ENCODE measurements at places on chromosomes 5 and 9.

DNA sequence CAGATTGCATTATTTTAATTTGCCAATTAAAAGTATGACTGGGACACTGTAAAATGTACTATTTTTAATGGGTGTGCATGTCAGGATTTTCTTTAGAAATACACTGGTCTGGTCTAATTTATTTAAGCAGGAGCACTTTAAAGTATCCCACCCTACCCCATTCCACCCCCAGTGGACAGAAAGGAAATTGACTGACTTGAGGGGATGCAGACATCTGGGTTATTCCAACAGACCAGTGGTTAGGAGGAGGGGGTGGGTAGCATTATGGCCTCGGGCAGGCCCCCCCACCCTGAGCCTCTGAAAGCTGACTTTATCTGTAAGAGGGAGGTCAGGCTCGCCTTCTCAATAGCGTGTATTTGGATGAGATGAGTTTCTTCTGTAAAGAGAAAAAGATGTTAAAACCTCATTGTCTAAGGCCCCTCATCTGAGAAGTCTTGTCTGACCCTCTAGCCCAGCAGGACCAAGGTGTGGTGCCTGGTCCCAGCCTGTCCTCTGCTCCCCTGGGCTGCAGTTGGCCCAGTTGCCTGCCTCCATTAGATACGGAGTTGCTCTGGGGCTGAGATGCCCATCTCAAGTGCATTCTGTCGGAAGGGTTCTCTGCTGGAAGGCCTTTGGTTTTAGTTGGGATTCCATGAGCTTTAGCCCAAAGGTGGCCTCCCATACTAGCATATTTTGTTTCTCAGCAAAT lies 4.4 kb downstream of the HNRNPAB start:
- no peak for DNase-seq

- no peak for DNase-seq
Measured at GRCh38 chr5:56668996-56669395, 146.4 kb upstream of the MAP3K1 start.

GRCh38 chr5:179269781-179270543 lies 75.3 kb downstream of the ADAMTS2 start:
- DNase-seq, result no peak

DNA sequence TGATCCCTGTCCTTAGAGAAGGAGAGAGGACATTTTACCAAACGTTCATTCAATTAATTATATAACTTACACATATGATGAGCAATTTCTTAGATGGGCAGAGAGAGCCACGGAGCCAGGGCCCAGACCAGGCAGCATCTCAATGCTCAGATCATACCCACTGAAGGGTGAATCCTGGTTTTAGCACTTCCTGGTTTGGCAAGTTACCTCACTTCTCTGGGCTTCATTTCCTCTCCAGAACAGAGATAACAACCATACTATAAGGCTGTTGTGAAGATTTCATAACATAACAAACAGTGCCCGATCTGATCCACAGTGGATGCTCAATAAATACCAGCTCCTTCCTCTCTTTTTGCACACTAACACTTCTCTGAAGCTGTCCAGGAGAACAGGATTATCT lies 271.1 kb downstream of the DENND1A start:
- no peak for DNase-seq

- no peak for DNase-seq
Measured at GRCh38 chr5:89255845-89256463, 373.0 kb upstream of the MEF2C start.

DNA sequence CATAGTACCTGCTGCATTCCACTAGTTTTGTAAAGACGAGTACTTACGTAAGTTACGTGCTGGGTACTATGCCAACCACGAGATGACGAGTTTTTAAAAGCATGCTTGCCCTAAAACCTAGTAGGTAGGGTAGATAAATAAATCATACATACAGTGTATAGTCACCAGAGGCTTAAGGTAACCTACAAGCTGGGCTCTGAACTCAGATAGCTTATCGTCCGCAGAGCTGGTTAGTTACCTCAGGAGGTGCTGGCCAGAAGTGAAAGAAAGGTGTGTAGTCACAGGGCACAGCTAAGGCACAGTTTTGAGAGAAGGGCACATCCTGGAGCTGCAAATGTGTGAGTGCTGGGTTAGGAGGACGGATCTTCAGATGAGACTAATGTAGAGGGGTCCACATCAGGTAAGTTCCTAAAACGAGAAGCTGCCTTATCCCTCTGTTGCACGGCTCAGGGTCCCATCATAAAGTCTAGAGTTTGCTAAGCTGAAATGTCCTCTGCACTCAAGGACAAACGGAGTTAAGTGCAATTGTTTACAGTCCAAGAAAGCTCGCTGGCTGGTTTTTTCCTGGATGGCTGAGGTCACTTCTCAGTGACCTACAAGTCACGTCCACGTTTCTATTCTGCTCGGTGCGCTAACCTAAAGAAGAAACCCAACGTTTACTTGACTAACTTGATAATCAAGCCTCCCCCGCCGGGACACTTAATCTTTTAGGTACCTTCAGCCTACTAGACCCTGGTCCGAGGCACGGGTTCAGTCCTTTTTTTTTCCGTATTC lies 1.1 kb upstream of the SNX24 start:
- no peak for DNase-seq

DNA sequence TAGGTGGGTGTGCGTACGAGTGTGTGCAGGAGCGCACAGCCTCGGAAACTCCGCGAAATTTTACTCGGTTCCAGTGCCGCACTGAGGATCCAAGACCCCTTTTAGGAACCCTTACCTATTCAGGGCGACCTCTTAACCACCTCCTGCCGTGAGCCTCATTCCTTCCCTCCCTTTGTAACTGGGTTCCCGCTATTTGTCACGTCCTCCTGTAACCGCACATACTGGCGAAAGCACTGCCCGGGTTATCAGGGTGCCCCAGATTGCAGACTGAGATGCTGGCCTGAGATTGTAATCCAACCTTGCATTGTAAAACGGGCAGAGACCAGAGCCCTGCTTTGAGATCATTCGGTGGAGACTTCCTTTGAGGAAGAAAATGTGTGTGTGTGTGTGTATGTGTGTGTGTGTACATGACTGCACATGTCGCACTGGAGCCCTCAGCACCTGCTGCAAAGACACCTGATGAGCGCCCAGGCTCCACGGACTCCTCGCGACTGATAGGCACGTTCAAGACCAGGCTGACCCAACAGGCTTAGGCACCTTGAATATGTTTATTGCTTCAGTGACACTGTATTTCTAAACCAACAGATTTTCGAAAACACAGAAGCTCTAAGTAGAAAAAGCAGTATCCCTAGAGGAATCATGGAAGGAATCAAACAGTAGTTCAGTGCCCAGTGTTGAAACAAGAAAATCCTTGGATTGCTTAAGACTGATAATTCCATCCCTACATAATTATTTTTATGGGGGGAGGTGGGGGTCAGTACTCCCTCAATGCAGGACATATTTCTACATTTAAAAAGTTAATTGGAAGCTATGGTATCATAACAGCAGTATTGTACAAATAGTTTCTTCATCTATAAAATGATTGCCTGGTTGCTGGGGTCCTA lies 86.5 kb upstream of the TNFAIP8 start:
- peak; percentile 58 for DNase-seq

GRCh38 chr9:119662329-119662728 lies 293.1 kb upstream of the BRINP1 start:
- no peak for DNase-seq

DNA sequence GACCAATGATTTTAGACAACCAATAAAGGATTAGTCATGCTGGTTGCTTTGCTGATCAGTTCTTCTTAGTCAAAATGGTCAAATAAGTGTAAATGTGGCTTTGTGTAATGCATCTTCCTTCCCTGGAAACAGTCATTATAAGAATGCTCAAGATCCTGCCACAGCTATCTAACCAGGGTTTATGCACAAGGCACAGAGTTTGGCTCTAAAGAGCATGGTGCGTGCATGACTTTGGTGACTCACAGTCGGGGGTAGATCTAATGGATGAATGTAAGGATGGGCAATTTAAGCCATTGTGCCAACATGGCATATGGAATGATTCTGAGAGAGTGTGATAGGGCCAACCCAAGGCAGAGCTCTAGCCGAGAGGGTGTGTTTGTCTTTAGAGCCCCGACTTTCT lies 6.5 kb downstream of the LIX1 start:
- DNase-seq, result no peak

- DNase-seq, result no peak
Measured at GRCh38 chr5:173065155-173065554, 9.0 kb downstream of the CREBRF start.

GRCh38 chr5:35660451-35660850 lies 42.8 kb downstream of the SPEF2 start:
- DNase-seq, result no peak

Data from stimulated activated CD8-positive, alpha-beta memory T cell treated with anti-CD3 and anti-CD28 coated beads, Interleukin-4, amount 100 ng/mL, for 48 hours (primary cell).